ENCODE measurements at places on chromosomes 6 and 20. TPM values are rescaled to one million over a fixed set of nuclear protein-coding genes. Genes with fewer than 3 reads are reported as not detected.
A peak's percentile ranks its signal among the peaks of the same experiment; 100 is the strongest.

DNA sequence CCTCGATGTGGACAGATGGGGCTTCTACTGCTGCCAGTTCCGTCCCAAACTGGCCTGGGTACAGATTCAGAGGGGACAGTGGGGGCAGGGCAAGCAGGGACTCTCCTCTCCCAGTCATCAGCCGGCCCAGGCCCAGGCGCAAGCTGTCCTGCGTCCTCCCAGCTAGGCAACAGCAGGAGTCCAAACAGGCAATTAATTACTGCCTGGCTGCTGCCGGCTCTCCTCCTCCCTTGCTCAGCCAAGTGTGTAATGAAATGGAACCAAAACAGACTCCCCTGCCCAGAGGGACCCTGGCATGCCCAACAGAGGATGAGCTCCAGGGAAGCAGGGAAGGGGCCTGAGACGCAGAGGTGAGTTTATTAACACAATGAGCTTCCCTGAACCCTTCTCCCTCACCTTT, 17.8 kb upstream of the SLC32A1 start:
- H3K4me3 ChIP-seq, result no peak overlapping the region
- H3K27me3 ChIP-seq, result peaks cover 8% of the 10 kb centered on the region
- H3K27ac ChIP-seq, result no peak overlapping the region
- no peaks in the 10 kb centered on the region for H3K4me1 ChIP-seq

DNA sequence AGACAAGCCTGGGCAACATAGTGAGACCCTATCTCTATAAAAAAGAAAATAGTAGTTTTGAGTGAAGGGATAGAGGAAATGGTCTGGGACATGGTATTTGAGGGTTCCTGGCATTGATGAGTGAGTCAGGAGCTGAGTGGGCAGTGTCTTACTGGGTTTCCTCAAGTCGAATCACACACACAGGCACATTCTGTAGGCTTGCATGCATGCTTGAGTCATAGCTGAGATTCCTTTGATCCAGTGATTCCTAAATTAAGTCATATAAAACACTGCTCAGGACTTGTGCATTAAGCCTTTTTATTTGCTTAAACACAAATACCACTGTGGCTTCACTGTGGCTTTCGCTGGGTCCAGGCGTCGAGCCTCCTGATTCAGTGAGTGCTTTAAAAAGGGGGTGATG, 71.8 kb upstream of the TMEM181 start:
- no peaks in the 10 kb centered on the region for H3K27me3 ChIP-seq
- no peaks in the 10 kb centered on the region for H3K36me3 ChIP-seq

GRCh38 chr6:44453146-44453545, 65.6 kb downstream of the CDC5L start:
- no peak for DNase-seq
- peaks cover 16% of the 10 kb centered on the region for H3K4me1 ChIP-seq
- no peaks in the 10 kb centered on the region for H3K27me3 ChIP-seq
- no peak overlapping the region for H3K4me3 ChIP-seq

DNA sequence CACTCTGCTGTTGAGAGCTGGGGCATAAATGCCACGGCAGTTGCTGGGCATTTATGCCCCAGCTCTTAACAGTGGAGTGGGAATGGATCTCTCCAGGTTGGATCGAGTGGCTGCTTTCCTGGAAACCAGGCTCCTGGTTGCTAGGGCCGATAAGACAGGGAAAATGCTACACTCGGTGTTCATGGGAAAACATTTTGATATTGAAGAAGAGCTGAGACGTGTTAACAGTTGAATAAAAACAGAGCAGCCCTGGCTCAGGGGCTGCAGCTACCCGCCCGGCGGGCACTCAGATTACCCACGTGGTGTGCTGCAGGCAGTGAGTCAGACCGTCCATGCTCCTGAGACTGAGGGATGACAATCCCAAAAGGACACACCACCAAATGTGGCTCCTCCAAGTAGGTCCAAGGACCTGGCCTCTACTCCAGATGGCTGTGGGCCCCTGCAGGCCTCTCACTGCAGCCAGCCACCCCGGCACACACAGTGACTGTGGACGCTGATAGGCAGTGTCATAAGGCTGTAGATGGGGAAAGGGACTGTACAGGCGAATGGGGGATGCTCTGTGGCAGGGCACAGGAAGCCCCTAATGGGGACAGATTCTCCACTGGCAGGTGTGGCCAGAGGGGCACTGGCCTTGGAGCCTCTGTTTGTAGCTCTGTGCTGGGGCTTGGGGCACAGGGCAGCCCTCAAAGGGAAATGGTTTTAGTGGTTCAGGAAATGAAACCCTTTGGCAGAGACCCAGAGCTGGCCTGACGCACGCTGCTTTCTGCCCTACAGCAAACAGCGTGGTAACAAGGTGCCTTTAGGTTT, 237.8 kb downstream of the LY86 start:
- no peaks in the 10 kb centered on the region for H3K36me3 ChIP-seq
- DNase-seq, result peak; percentile 10
- H3K4me1 ChIP-seq, result no peaks in the 10 kb centered on the region
- no peaks in the 10 kb centered on the region for H3K27me3 ChIP-seq

DNA sequence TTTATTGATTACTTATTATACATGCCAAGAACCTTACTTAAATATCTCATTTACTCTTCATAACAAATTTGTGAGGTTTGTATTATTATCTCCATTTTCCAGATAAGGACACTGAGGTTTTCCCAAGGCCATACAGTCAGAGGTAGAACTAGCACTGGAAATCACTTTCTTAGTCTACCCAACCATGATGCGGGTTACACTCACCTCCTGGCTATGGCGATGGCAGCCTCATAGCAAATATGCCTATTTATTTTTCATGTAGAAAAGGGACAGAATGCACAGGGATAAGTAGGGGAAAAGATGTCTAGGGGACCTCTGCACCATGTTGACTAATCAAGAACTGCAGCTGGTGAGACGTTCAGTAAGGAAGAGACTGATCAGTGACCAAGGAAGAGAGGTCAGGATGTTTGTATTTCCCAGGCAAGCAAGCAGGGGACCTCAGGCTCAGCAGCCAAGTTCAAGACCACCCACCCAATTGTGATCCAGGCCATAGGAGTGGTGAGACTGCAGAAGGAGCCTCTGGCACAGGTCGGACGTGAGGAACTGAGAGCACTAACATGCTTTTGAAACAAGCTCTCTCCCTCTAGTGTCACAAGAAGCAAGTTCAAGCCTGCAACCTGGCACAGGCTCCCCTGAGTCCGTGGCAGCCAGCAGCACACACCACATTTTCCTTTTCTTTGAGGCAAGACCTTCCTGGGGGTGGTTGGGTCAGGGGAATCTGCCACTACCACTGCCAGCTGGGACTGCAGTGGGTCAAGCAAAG, 97.8 kb downstream of the GMPR start:
- H3K4me1 ChIP-seq, result peaks cover 57% of the 10 kb centered on the region
- no peak overlapping the region for H3K27ac ChIP-seq
- H3K36me3 ChIP-seq, result no peaks in the 10 kb centered on the region

DNA sequence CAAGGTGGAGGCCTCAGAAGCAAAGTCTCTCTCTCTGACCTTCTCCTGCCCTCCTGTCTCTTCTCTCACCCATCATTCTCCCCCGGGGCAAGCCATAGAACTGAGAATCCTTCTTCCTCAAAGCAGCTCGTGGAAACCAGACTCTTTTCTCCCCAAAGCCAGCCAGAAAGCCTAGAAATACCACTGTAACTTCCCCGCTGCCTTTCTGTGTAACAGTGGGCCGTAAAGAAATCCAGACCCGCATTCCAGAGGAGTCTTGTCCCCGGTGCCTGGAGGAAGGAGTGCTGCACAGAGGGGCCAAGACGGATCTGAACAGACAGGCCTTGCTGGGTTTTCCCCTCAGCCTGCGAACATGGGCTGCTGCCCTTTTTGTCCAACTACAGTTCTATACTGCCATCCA, 977 bp upstream of the SLC22A2 start:
- H3K27me3 ChIP-seq, result no peaks in the 10 kb centered on the region
- no peak overlapping the region for H3K4me3 ChIP-seq
- no peaks in the 10 kb centered on the region for H3K36me3 ChIP-seq
- no peaks in the 10 kb centered on the region for H3K4me1 ChIP-seq

DNA sequence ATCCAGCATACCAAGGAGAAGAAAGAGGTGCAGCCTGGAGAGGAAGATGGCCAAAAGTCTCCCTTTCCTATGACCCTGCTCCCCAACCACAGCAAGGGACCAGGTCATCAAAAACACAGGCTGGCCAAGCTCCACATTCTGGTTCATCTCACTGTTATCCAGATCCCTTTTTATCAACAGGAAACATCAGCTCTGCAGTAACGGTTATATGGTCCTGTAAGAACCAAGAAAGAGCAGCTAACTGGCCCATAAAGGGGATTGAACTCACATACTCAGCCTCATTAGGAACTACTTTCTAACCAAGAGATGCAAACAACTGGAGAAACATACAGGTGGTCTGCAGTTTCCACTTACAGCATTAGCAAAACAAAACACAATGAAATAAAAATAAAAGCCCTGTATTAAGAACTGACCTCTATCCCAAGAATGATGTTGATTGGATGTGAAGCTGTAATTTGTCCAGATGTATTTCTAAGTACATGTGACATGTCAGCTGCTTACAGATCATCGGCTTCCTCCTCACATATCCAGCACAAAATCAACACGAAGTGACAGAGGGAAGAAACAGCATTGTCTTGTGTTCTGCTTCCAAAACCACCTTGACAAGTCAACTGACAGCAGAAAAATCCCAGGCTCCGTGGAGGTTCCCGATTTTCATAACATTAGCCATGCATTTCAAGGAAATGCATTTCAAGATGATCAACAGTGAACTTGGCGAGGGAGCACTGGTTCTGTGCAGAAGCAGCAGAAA, 557.2 kb upstream of the AGPAT4 start:
- H3K4me3 ChIP-seq, result no peak overlapping the region
- no peak for DNase-seq
- H3K4me1 ChIP-seq, result no peaks in the 10 kb centered on the region
- H3K36me3 ChIP-seq, result no peaks in the 10 kb centered on the region
- no peaks in the 10 kb centered on the region for H3K27me3 ChIP-seq

GRCh38 chr20:3786126-3786484, 435 bp downstream of the CENPB start:
- peak; percentile 66 for DNase-seq
- H3K4me1 ChIP-seq, result peaks cover 17% of the 10 kb centered on the region
- no peaks in the 10 kb centered on the region for H3K27me3 ChIP-seq
- H3K4me3 ChIP-seq, result peak overlapping the region; percentile 67

GRCh38 chr6:127918506-127919427, 17.9 kb upstream of the THEMIS start:
- no peak overlapping the region for H3K27ac ChIP-seq
- H3K4me3 ChIP-seq, result no peak overlapping the region
- no peaks in the 10 kb centered on the region for H3K27me3 ChIP-seq
- no peak for DNase-seq
- no peaks in the 10 kb centered on the region for H3K4me1 ChIP-seq

Gene IYD
- not detected for total RNA-seq

Gene CST2
- total RNA-seq, result not detected

Gene NANP
- 9.5 TPM for total RNA-seq

Gene RIMS1
- total RNA-seq, result 3.9 TPM

Gene CLDN20
- not detected for total RNA-seq

Gene OVOL2
- not detected for total RNA-seq

Gene PIM1
- 22.8 TPM for total RNA-seq

Gene SOX12
- total RNA-seq, result 5.6 TPM

Gene DLK2
- total RNA-seq, result under 0.01 TPM
